Kidney epithelial cell (primary cell): ENCODE measurements at places on chromosomes 5 and 9. TPM values are rescaled to one million over a fixed set of nuclear protein-coding genes. Genes with fewer than 3 reads are reported as not detected.

The ZNF169 gene
- total RNA-seq = 2.0 and 4.9 TPM in 2 replicates

The PCDHGA6 gene
- total RNA-seq = 1.7 and 3.1 TPM in 2 replicates

The ABO gene
- total RNA-seq = 1.8 TPM in 2 replicates

DNA sequence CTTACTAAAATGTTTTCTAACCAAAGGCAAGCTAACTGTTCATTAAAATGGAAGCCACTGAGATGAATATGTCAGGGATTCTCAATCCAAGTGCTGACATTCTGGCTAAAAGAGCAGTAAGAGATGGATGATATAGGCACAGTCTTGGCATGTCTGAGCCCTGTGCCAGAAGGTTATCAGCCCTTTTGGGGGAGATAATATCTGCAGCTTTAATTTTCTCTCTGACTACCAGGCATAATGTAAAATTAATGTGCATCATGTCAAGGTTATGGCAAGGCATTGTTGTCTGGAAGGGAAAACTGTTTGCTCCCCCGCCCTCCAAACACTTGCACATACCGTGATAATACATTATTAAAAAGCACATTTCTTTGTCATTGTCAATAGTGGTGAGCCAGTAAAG is 609.8 kb downstream of the ZNF608 start:
- DNase-seq = no peak

DNA sequence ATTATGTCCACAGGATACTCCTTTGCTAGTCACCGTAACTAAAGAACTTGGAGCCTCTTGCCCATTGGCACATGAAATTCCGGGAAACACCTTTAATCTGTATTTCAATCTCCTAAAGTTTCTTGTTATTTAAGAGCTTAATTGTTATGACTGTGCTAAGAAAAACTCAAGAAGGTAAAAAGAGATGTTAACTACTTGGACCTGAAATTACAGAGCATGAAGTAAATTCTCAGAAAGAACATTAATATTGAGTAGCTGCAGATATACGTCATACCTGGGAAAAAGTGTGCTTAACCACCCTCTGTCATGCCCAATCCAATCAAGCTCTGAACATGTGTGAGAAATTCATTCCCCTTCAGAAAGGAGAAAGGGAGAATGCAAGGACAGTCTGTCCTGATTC is 394.9 kb upstream of the PTGER4 start:
- DNase-seq = no peak

GRCh38 chr5:158464383-158464782 is 605.4 kb upstream of the CLINT1 start:
- no peak for DNase-seq

DNA sequence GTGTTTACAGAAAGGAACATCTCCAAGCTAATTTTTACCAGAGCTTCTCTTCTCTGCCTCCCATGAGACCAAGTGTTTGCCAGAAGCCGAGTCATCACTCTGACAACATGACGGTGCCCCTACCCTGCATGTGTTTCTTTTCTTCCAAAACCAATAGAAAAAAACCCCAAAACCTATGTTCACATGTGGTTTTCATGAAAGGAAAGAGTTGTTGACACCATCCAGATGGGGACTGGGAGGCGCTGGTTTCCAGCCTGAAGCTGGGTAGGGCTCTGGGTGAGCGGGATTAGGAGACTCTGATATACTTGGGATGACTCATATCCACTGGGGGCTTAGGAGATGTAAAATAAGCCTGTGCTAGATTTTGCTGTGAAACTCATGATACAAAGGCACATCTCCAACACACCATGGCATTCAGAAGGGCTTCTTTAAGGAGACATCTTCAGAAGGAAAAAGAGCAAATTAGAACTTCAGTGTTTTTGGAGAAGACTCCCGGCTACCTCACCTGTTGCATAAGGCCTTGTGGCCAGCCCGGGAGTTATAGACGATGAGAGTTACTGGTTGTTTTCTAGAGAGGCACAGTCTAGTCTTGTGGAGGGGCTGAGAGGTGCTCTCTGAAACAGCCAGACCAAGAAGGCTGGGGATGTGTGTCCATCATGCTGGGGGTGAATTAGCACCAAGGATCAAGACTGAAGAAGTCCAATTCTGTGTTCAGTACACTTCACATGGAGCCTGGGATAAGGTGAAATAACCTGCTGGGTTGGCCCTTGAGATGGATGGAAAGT is 108.9 kb upstream of the LHFPL2 start:
- no peak for DNase-seq

DNA sequence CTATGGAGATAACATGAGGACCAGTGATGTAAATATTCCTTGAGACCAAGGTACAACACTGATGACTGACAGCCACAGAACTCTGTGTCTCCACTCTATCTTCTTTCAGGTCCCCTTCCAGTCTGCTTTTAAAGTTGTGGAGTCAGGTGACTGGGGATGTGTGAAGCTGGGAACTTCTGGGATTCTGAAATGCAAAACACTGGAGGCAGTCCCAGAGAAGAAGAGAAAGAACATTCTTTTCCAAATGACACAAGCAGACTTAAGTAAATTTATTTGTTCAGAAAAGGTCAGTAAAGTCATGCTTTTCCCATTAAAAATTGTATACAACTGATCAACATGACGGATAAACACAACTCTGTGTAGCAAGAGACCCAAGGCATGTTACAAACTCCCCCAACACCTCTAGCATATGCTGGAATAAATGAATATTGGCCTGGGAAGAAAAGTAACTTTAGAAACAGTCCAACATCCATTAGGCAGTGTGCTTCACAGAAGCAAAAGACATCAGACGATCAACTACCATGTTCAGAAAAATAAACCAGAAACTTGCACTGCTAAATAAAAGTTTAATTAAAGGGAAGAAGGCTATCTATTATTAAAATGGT is 92.4 kb upstream of the IFNK start:
- DNase-seq = no peak

DNA sequence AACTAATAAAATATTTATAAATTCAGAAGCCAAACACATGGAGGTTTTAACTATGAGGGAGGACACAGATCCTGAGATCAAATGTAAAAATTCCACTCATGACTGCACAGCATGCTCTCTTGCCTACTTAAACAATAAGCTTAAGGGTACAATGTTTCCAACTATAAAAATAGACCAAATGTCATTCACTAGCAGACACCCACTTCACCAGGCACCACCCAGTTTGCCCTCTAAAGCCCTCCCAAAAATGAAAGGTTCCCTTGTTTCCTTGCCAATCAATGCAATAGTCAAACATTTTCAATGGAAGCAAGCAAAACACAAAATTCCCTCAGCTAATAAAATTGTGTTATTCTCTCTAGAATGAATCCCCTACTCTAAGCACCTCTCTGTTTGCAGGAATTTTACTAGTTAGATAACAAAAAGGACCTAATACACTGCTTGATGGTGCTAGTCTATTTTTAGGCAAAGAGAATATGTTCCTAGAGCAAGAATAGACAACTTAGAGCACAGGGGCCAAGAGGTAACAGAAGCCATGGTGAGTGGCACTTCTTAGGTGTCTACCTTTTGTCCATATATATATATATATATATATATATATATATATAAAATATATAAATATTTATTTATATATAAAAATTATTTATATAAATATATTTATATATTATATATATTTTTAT is 135.3 kb downstream of the HOMER1 start:
- no peak for DNase-seq

DNA sequence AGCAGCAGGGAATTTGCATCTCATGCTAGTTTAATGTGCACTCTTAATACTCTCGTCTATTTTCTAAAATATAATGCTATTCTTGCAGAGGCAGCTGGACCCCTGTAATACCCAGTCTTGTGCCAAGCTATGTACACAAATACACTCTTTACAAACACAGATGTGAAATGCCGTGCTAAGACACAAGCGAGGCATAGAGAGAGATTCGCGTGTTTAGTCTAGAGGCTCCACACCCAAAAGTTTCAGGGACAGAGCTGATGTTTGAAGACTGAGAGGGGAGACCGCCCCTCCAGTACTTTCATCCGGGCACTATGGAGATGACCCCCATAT is 1.2 kb downstream of the DPYSL3 start:
- DNase-seq = no peak

GRCh38 chr5:16234598-16234997 is 55.0 kb upstream of the MARCHF11 start:
- DNase-seq = no peak

DNA sequence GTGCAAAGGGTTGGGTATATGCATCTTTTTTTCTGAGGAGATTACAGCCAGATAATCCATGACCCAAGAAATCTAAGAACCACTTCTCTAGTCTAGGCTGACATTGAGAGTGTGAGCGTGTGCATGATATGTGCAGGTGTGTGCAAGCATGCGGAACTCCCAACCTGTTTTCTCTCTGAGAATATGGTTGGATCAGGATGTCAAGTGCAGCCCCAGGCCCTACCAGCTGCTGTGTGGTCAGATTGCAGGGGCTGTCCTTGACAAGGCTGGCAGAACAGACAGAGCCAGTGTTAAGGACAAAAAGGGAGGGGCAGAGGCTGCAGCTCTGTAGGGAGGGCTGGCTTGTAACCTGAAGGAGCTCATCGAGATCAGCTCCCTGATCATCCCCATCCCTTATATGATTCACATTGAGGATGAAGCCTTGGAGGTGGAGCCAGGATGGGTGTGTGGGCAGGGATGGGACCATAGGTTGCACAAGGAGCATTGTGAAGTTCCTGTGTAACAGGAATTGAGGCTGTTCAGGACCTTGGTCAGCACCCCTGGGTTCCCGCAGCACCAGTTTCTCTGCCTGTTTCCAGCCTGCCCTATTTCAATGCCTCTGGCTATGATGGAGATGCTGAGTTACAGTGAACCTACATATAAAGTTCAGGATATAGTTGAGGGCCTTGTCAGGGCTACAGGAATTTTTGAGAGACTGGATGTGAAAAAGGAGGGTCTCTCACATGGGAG is 52.6 kb upstream of the ARAP3 start:
- no peak for DNase-seq

DNA sequence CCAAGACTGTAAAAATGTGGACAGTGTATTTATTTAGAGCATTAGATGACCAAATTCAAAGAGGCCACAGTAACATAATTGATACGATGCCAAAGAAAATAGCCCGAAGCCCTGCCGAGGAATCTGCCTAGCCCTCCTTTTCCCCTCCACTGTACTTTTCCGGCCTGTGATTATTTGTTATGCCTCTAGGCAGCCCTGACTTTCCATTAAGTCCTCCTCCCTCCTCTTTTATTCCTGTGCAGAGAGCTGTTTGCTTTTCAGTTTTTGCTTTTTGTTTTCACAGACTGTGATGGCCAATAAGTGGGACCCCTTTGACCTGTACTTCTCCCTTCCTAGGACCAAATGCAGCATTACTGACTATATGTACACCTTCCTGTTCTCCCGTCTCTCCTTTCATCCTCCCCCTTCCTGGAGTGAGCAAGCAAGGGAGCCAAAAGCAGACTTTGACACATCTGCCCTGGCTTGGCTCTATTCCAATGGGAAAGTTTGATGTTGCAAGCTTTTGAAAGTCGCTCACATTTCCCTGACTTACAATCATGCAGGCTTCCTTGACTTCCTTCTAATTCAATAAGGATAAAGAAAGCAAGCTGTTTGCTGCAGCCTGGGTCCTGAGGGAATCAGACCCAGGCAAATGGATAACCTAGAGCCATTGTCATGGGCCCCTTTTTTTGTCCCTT is 76.1 kb downstream of the NREP start:
- DNase-seq = peak; percentile 93
